Naive thymus-derived CD4-positive, alpha-beta T cell (primary cell): ENCODE measurements at places on chromosomes 5 and 9.

DNA sequence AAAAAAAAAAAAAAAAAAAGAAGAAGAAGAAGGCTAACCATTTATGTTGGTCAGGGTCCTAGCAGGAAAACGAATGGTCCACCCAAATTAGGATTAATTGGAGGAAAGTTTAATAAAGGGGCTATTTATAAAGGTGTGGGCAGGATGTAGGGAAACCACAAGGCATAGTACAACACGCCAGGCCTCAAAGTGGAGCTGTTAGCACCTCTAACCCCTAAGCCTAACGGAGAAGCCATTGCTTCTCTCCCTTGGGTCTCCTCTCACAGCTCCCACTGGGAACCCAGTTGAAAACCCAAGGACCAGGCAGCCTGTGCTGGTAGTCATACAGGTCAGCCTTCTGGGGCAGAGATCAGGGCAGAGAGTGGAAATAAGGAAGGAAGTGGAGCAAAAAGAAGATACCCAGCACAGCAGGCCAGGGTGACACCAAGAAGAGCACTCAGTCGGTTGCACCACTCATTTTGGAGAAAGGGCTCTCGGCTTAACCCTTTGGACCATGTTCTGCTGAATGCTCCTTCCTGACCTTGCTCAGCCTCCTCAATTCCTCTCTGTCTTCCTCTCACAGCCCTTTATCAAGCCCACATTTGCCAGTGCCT is 8.8 kb upstream of the GLIPR2 start:
- DNase-seq = no peak

GRCh38 chr5:55851675-55851979 is 470 bp downstream of the IL31RA start:
- DNase-seq = no peak

DNA sequence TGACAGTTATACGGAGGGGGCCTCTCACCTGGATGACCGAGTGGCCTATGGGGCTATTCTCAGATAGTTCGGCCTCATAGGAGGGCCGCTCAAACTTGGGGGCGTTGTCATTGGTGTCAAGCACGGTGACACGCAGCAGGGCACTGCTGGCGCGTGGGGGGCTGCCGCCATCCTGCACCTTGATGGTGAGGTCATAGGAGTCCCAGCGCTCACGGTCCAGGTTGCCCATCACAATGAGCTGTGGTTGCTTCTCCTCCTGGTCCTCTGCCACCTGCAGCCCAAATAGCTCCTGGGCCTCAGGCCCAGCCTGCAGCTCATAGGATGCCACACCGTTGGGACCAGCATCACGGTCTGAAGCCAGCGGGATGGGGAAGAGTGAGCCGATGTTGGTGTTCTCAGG is 9.7 kb downstream of the PCDH1 start:
- no peak for DNase-seq

DNA sequence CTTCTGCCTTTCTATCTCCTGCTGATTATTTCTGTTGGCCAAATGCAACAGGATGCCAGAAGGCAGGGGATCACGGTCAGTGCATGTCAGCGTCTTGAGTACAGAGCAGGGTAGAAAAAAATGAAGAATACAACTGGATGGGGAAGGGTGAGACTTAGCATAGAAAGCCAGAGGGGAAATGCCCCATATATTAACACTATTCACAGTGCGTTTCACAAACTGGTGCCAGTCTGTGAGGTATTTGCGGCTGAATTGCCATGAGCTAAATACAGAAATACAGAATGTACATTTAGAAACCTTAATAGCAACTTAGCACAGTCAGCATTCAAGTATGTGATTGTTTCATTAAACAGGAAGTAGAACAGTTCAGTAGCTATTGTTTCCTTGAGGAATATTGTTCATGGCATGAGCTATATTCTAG is 31.0 kb upstream of the SLC1A3 start:
- no peak for DNase-seq

- DNase-seq = no peak
These were observed 17.6 kb upstream of the RECK start for GRCh38 chr9:36018891-36019720.

DNA sequence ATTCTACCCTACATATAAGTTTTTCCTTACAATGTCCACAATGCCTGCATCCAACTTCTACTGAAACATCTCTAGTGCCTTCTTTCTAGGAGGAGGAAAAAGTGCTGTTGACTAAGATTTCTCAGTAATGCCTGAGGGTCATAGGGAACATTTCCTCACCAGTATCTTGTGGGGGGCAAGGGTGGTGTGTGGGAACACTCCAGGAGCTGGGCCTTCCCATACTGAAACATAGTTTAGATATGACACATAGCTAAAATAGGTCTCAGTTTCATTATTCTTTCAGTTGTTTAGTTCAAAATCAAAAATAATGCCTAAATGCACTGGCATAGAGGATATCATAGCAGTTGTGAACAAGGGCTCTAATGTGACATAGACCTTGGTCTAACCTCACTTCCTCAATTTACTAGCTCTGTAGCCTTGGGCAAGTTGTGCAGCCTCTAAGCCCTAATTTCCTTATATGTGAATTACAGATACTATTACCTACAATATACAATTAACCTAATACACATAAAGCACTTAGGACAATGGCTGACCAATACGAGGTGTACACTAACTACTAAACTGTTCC is 66.1 kb downstream of the HAPLN1 start:
- no peak for DNase-seq

GRCh38 chr5:143056792-143057579 is 286.8 kb downstream of the ARHGAP26 start:
- DNase-seq = no peak

DNA sequence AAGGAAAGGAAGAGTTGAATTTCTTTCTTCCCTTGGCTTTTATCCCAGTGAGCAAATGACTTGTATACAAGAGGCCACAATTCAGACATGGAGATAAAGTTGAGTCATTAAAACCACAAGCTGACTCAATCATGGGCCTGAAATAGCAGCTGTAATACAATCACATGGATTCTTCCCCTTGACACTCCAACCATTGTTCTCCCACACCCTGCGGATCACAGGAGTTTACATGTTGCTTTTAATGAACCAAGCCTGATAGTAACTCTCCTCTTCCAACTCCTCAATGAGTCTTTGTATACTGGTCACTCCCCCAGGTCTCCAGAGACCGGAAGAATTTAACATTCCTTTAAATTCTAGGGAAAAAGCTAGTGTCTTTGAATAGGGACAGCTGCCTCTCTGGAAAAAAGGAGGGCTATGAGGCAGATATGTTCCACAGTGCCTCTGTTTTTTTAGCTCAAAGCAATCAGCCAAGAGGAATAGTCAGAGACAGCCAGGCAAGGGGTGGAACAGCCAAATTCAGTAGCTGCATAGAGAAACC is 32.4 kb downstream of the PCDHGC5 start:
- DNase-seq = no peak

DNA sequence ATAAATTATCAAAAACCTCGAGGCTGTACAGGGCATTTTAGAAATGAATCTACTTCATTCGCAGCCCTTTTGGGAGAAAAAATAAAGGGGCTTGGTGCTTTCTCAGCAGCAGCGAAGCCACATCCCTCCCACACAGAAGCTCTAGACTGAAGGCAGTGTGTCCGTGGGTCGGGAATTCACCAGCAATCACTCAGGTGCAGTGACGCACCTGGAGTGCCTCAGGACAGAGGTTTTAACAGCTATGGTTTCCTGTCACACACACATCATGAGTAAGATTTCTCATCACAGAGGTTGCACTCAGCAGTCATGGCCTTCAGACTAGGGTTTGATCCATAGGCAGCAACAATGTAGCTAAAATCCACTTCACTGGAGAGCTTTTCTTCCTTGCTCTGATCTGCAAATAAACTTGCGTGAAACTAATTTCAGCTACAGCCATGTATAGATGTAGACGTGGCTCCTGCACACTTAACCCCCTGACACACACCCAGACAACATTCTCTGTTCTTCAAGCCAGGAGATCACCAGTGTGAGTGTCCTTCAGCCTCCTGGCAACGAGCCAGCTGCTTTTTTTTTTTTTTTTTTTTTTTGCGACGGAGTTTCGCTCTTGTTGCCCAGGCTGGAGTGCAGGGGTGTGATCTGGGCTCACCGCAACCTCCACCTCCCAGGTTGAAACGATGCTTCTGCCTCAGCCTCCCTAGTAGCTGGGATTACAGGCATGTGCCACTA is 34.8 kb downstream of the DYNC2I2 start:
- DNase-seq = no peak

DNA sequence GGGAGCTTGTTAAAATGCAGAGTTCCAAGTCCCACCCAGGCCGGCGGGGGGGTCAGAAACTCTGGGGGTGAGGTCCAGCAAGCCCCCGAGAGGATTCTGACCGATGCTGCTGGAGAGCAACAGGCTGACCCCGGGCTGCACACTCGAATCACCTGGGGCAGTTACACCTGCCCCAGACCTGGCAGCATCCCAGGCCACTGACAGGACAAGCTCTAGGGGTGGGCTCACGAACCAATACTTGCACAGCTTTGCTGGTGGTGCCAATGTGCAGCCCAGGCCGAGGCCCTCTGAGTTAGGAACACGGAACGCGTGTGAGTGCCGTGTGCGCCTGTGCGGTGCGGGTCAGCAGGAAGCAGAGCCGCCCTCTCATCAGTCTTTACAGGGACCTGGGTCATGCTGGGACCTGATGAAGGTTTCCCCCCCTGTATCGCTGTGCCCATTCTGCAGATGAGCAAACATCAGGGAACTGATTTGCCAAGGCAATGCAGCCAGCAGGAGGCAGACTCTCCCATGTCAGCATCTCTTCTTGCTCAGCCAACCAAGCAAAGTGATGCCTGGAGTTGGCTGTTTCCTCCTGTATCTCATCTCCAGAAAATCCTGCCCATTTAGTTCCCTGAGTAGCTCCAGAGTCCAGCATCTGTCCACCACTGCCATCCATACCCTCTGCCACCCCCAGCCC is 16.3 kb downstream of the FAM163B start:
- no peak for DNase-seq

DNA sequence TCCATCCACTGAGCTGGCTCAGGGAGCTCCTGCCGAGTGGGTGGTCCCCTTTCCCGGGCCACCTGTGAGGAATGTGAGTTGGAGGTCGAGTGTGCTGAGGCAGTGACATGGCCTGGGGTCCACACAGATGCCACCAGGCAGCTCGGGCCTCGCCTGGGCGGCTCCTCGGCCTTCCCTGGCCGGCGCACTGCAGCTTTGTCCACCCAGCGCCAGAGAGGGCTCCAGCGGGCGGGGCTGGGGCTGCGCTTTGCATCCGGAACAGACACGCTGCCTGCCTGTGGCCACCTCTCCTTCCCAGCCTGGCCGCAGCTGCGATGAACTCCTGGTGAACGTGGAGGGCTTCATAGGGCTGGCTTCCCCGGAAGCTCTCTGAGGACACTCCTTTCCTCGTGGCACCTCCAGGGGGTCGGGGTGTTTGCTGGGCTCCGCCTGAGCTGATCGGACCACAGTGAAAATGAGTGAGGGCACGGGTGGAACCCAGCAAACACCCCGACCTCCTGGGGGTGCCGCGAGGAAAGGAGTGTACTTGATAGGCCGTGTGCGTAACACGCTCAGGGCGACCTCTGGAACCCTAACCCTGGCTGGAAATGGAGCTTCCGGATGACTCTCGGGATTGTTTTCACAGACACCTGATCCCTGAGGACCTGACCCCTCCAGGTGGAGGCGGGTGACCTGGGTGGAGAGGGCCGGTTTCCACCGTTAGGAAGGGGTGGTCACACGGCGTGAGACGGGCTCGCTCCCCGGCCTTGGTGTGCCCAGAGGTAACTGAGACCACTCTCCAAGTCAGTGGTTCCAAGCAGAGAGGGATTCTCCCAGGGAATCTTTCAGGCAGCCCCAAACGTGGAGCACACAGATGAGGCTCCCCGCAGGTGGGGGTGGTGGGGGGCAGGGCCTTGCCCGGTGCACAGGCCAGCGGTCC is 31.8 kb upstream of the RXRA start:
- no peak for DNase-seq

GRCh38 chr5:73901455-73901854 is 275.5 kb downstream of the ARHGEF28 start:
- no peak for DNase-seq

- DNase-seq = no peak
These were observed 91.3 kb downstream of the CD180 start for GRCh38 chr5:67105270-67105669.

DNA sequence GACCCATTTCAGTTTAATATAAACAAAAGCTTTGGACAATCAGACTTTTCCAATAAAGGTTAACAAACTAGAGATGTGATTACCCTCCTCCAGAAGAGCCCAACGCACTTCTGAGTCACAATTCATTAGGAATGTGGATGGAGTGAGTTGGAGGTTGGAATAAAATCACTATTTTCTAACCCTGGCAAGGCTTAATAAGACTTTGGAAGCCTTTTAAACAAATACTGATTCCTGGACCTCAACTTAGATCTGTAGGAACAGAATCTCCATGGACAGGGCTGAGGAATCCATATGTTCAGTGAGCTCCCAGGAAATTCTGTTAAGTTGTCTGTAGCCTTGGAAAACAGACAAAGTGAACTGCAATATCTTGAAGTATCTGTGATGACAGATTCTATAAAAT is 233.5 kb upstream of the ELL2 start:
- DNase-seq = no peak
